Endothelial cell of umbilical vein (primary cell): ENCODE measurements at places on chromosomes 1 and 21. TPM values are rescaled to one million over a fixed set of nuclear protein-coding genes. Genes with fewer than 3 reads are reported as not detected.

The FAAH gene
- 1.5 TPM in 1 of 2 replicates, not detected in the other for total RNA-seq

The OR2W3 gene
- total RNA-seq: not detected in 2 replicates

The PPT1 gene
- 121 and 131 TPM in 2 replicates for total RNA-seq

The AMY1B gene
- not detected in 2 replicates for total RNA-seq
